Non-pigmented ciliary epithelial cell (primary cell): ENCODE measurements at places on chromosomes 16 and 17.

GRCh38 chr17:13477180-13477611, 124.5 kb downstream of the HS3ST3A1 start:
- peak; percentile 48 for DNase-seq

GRCh38 chr16:10769381-10769780, 25.7 kb downstream of the NUBP1 start:
- no peak for DNase-seq

- no peak for DNase-seq
Measured at GRCh38 chr17:2275722-2276121, 27.9 kb downstream of the SMG6 start.

DNA sequence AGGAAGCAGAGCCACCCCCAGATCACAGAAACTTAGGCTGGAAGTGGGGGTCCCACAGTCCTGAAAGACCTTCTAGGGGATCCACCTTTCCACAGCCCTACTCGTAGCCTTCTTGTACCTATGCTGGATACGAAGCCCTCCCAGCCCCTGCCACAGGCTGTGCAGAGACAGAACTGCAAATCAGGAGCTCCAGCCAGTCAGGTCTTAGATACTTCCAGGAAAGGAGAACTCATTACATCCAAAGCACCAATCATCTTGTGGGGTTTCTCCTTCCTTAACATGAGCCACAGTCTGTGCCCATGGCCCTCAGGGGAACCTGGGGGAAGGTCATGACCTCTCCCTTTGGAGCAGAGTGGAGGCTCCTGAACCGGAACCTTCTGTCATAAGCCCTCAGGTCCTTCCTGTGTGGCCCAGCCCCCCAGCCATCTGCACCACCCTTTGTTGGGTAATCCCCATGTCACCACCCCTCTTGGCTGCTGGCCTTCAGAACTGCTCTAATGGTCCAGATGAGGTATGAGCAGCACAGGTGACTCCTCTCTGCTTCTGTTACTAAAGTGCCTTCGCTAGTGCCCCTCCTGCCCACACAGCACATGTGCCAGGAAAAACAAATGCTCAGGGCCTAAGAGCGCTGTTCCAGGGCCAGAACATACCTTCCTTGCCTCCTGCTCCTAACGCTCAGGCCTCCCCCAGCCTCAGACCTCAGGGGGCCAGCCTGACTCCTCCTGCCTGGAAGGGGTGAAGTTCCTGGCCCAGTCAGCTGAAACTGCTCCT, 14.6 kb downstream of the SRCIN1 start:
- DNase-seq, result no peak

DNA sequence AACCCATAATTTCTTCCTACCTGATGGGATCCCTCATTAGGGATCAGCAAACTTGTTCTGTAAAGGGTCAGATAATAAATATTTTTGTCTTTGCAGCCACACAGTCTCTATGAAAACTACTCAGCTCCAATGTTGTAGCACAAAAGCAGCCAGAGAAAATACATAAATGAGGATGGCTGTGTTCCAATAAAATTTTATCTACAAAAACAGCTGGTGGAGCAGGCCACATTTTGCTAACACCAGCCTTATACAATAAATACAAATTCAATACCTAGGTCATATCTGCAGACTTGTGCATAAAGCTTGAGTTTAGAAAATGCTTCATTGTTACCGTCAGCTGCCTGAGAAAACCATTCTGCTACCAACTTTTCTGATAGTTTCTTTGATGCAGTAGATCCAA, 38.4 kb upstream of the INTS2 start:
- DNase-seq, result no peak

DNA sequence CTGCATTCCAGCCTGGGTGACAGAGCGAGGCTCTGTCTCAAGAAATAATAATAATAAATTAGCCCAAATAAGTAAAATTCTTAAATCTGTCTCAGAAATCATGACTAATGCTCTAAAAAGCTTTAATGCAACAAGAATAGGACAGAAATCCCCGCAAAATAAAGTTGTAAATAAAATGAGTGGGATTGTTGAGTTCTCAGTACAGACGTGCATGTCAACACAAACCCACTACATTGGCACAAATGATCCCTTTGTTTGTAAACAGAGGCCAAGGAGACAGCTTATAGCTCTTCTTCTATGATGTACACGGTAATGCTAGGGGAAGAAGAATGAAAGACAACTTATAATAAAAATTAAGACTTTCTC, 6.0 kb downstream of the STAT5B start:
- DNase-seq, result no peak

- DNase-seq, result no peak
Measured at GRCh38 chr16:87138316-87138715, 178.9 kb downstream of the C16orf95 start.

DNA sequence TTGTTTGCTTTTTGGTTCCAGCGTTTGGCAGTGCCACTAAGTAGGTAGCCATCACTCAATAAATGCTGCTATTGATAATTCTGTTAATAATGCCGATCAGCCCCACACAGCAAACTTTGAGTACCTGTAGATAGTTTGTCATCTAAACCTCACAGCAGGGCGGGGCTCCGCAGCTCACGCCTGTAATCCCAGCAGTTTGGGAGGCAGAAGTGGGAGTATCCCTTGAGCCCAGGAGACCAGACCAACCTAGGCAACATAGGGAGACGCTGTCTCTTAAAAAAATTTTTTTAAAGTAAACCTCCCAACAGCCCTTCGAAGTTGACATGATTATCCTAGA, 1.6 kb downstream of the BFAR start:
- no peak for DNase-seq

GRCh38 chr17:45430738-45431530, 1.7 kb downstream of the ARHGAP27 start:
- DNase-seq, result no peak

- DNase-seq, result no peak
Measured at GRCh38 chr17:50147841-50148225, 2.6 kb downstream of the PPP1R9B start.

GRCh38 chr17:71869293-71869692, 251.5 kb upstream of the SOX9 start:
- no peak for DNase-seq

DNA sequence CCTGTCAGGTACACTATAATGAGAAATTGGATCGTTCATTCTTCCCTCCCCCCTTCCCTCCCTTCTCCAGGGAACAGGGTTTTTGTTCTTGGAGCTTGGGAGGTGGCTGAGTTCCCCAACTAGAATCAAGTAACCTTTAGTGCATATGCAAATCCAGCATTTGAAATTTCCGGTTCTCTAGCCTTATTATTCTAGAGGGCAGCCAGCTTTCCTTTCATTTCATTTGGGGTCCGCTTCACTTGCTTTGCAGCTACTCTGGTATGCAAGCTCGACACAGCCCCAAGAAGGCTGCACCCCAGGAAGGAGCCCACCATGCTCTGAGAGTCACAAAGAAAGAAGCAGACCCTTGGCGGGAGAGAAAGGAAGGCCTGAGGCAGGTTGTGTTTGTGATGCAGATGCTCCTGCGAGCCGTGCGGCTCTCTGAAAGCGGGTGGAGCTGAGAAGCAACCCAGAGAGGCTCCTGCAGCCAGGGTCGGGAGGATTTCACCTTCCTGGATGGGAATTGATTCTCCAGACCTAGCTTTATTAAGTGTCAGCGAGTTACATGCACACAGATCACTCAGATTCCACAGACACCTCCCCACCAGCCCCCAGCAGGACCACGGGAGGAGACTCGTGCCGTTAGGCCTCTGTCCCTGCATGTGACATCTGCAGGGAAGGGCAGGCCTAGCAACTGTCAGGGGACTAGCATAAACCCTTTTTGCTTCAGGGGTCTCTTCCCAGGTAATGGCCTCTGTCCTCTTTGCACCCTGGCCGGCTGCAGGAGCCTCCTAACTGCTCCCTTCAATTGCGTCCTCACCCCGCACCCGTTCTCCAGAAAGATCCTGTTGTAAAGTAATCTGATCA, 34.5 kb downstream of the PMM2 start:
- DNase-seq, result no peak

DNA sequence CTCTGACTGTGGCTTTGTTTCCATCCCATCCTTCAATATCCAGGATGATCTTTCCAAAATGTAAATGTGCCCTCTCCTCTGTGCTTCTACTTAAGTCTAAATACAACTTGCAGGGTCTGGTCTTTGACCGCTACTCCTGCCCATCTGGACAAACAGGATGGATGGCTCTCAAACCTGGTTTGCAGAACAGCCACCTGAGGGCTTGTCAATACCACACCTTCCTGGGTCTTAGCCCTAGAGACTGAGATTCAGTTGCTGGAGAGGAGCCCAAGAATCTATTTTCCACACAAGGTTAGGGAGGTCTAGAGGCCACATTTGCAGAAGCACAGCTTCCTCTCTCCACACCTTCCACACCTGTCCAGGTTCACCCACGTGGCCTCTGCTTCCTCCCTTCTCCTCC, 1.9 kb upstream of the GRB7 start:
- no peak for DNase-seq

- no peak for DNase-seq
Measured at GRCh38 chr16:26667307-26667706, 399.4 kb upstream of the C16orf82 start.

- DNase-seq, result no peak
Measured at GRCh38 chr17:17609121-17609520, 17.6 kb upstream of the PEMT start.

DNA sequence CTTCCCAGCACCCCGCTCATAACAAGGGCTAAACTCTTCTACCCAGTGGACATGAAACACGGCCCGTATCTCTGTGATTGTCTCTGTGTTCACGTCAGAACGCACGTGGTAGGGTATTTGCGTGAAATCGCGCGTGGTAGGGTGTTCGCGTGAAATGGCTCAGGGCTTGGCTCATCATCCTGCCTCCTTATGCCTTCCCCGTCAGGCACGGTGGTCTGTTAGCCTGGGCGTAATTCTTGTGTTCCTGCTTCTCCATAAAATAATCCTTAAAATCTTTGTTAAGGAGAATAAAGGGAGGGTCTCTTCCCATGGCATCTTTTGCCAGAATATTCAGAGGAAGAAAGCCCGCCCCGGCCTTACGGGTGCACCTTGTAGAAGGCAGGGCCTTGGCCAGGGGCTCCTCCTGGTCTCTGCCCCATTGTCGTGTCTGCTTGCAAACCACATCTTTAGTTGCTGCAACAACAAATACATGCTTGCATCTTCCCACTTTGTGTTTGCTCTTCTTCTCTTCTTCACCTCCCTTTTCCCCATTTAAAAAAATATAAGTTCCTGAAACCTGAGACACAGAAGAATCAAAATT, 116.7 kb upstream of the CHMP6 start:
- no peak for DNase-seq

DNA sequence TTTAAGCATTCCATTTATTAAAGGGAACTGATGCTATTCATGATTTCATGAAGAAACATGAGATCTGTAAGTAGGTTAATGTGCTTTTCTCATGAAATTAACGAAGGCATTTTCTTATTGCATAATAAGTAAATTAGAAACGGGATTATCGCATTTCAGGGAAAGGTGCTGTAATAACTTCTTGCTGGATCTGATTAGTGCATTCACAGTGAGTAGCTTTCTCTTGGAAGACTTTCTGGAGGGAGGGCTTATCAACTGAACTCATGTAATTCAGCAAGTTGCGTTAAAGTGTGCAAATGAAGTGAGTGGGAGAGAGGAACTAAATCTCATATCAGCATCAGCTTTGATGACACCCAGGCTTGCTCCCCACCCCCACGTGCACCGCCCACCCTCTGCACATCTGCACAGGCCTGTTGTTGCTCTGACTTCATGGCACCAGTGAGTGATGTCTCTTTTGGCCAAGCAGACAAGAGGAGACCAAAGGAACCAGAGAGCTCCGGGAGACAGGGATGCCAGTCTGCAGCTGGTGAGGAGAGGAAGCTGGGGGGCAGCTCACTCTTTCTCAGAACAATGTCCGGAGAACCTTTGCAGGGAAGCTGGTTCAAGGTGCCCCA, 26.3 kb upstream of the GAS7 start:
- DNase-seq, result no peak

DNA sequence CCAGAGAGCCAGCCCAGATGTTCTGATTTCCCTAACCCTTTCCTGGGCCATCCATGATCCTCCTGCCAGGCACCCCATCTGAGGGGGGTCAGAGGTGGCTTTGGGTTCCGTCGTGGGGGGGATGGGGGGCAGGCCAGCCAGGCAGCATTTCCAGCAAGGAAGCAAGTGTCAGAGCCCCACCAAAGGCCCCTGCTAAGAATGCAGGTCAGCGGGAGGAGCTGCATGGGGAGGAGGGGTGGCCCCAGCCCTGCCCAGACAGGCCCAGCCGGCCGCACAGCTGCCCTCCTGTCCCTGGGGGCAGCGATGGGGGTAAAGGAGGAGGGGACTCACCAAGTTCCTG, 2.3 kb upstream of the SCRN2 start:
- DNase-seq, result no peak

- DNase-seq, result no peak
Measured at GRCh38 chr17:58756246-58757161, 850 bp downstream of the PPM1E start.

GRCh38 chr17:68854452-68854851, 100.7 kb downstream of the ABCA8 start:
- no peak for DNase-seq

- no peak for DNase-seq
Measured at GRCh38 chr17:8720596-8720995, 24.0 kb downstream of the CCDC42 start.

DNA sequence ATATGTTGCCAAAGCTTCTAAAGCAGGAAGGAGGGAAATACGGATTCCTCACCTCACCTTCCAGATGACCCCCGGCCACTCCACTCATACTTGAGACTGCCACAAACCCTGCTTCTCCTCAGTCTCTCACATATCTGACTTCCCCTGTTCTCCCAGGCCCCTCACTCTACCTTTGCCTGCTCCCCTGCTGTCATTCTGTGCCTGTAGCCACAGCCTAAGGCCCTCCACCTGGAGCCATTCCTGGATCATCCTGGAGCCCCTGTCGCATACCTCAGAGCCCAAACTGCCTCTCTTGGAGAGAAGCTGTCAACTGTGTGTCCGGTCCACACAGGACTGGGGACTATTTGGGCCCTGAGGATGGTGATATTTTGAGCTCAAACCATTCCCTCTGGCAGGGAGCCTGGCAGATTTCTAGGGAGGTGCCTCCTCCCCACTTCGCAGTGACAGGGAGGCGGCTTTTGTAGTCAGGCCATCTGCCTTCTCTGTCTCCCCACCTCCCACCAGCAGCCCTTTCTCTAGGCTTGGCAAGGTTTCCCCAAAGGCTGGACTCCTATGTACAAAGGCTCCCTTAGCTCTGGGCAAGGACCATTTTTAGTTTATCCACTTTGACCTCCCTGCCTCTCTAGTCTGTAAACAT, 2.3 kb upstream of the MED24 start:
- no peak for DNase-seq

- no peak for DNase-seq
Measured at GRCh38 chr16:83901101-83901500, 2.2 kb downstream of the MLYCD start.

DNA sequence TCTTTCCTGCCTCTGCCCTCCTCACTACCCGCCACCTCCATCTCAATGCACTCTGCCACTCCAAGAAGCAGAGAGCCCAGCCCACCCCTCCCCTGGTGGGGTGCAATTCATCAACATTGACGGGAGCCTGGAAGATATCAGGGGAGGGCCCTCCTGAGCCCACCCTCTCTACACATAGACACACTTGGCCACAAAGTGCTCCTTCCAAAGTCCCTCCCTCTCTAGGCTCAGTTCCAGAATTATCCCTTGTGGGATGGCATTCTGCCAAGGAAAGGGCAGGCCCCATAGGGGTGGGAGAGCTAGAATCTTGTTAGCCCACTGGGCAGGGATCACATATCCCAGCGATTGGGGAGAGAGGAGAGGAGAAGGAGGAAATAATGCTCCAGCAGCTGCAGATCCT, 66.2 kb downstream of the TMEM132E start:
- no peak for DNase-seq
